ENCODE measurements at places on chromosomes 5 and 9.
A peak's percentile ranks its signal among the peaks of the same experiment; 100 is the strongest.

- no peaks in the 10 kb centered on the region for H3K4me1 ChIP-seq
- no peak for DNase-seq
- no peak overlapping the region for H3K4me3 ChIP-seq
- H3K27ac ChIP-seq: no peak overlapping the region
- H3K27me3 ChIP-seq: no peaks in the 10 kb centered on the region
- H3K36me3 ChIP-seq: no peaks in the 10 kb centered on the region
These were observed 172.4 kb downstream of the DMRT2 start for GRCh38 chr9:1222511-1222910.

DNA sequence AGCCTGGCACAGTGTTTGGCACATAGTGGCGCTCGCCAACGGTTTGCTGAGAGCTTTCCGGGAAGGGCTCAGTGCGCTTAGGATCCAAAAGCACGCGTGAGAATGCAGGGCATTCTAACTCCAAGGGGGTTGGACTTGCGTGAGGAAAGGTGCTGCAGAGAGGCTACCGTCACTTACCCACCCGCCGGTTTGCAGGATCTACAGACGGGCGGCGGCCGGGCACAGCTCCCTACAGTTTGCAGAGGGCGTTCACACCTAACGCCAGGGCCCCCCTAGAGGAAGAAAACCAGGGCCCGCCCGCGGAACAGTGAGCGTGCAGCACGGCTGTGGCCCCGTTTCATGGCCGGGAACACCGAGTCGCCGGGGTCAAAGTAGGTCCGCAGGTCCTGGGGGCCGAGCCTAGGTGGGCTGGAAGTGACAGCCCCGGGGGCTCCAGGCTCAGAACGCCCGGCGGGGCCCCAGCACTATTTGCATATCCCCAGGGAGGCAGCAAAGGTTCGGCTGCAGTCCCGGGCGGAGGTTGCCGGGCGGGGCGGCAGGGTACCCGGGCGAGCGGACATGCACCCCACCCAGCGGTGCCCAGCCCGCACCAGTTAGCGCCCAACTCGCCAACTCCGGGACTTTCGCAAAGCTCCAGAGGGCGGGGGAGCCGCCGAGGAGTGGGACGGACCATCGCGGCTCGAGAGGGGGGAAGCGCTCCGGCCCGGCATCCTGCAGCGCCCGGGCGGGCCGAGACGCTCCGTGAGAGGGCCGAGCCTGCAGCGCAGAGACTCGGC, 526 bp upstream of the GALNT10 start:
- H3K27ac ChIP-seq: peak overlapping the region; percentile 76
- H3K36me3 ChIP-seq: no peaks in the 10 kb centered on the region
- H3K4me3 ChIP-seq: peak overlapping the region; percentile 60
- no peaks in the 10 kb centered on the region for H3K27me3 ChIP-seq
- peaks cover 29% of the 10 kb centered on the region for H3K4me1 ChIP-seq
- DNase-seq: peak; percentile 86

DNA sequence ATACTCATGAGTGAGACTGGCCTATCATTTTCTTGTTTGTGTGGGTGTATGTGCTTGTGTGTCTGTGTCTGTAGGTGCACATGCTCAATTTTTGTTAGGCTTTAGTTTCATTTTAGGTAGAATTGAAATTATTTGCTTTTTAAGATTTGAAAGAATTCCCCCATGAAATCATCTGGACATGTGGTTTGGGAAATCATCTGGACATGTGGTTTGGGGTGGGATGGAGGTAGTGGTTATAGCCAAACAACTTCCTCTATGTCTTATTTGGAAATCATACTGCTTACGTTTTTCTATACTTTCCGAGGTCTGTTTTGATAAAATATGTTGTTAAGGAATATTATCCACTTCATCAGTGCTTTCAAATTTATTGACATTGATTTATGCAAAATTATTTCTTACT, 485.4 kb upstream of the CLINT1 start:
- no peak for DNase-seq
- H3K27ac ChIP-seq: no peak overlapping the region
- H3K36me3 ChIP-seq: no peaks in the 10 kb centered on the region
- no peaks in the 10 kb centered on the region for H3K27me3 ChIP-seq
- H3K4me3 ChIP-seq: no peak overlapping the region

- no peak overlapping the region for H3K27ac ChIP-seq
- no peaks in the 10 kb centered on the region for H3K27me3 ChIP-seq
- no peak for DNase-seq
- no peak overlapping the region for H3K4me3 ChIP-seq
- no peaks in the 10 kb centered on the region for H3K4me1 ChIP-seq
These were observed 7.9 kb downstream of the CYSTM1 start for GRCh38 chr5:140182803-140183367.

DNA sequence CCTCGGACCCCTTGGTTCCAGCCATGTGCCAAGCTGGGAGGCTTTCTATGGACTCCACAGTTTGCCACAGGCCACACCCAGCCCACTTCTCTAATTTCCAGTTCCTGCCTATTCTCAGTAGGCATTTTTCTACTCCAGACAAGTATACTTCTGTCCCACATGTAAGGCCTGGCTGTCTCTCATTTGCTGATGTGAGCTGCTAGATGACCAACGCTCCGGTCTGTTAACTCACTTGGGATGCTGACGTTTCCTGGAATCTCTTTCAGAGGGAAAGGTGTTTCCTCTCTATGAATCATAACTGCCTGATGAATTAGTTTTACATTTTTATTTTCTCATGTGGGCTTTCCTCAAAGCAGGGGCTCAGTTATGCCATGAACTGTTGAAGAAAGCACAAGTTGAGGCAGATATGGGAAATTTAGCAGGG, 36.3 kb downstream of the ERGIC1 start:
- DNase-seq: no peak
- no peak overlapping the region for H3K27ac ChIP-seq
- H3K27me3 ChIP-seq: no peaks in the 10 kb centered on the region
- no peaks in the 10 kb centered on the region for H3K36me3 ChIP-seq

DNA sequence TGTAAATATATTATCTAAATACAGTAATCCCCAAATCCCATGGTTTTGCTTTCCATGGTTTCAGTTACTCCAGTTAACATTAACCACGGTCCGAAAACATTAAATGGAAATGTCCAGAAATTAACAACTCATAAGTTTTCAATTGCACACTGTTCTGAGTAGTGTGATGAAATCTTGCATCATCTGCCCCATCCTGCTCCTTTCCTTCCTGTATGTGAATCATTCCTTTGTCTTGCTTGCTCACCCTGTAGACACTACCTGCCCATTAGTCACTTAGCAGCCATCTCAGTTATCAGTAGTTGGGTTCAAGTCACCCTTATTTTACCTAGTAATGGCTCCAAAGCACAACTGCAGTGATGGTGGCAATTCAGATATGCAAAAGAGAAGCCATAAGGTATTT, 1568.5 kb upstream of the WWC1 start:
- no peaks in the 10 kb centered on the region for H3K36me3 ChIP-seq
- H3K27me3 ChIP-seq: no peaks in the 10 kb centered on the region
- H3K4me1 ChIP-seq: no peaks in the 10 kb centered on the region
- no peak overlapping the region for H3K27ac ChIP-seq
- H3K4me3 ChIP-seq: no peak overlapping the region

DNA sequence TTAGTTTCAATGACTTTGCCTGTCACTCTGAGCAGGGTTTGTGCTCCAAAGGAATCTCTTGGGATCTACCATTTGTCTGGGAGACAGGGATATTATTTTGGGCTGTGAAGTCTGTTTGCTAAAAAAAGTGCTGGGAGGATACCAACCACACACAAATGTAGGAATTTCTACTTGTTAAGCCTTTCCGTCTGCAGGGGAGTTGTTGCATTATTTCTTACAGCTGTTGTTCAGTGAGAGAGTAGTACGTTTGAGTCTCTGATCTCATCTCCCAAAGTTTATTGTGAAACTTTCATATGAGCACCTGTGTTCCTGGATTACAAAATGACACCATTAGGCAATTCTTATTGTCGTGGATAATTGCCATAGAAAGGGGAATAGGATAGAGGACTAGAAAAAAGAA, 78.3 kb upstream of the SEMA6A start:
- no peak overlapping the region for H3K27ac ChIP-seq
- no peak overlapping the region for H3K4me3 ChIP-seq
- no peak for DNase-seq
- H3K4me1 ChIP-seq: no peaks in the 10 kb centered on the region

- H3K4me3 ChIP-seq: no peak overlapping the region
- no peak overlapping the region for H3K27ac ChIP-seq
- no peak for DNase-seq
- no peaks in the 10 kb centered on the region for H3K4me1 ChIP-seq
These were observed 6.0 kb downstream of the ISL1 start for GRCh38 chr5:51389288-51389576.

DNA sequence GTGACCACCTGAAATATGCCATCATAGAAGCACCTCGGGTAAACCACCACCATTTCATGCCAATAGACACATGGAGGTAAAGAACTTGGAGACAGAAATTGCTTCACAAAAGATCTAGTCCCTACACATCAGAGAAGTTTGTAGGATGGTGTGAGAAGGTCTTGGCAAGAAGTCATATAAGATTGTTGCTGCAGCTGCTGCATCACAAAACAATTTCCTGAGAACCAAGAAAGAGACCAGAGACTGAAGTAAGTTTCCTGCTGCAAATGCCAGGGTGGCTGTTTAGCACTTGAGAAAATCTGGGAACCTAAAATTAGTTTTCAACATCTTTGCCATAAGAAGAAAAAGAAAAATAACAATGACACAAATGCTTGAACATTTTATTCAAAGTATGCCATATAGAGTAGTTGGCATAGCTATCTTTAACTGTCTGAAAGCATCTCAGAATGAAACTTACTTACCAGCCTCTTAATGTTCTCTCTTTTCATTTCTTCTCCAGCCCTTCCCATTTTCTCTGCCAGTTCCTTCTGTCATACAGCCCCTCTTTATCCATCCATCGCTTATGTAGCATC, 114.3 kb downstream of the KCTD16 start:
- H3K27me3 ChIP-seq: no peaks in the 10 kb centered on the region
- H3K27ac ChIP-seq: no peak overlapping the region
- no peaks in the 10 kb centered on the region for H3K4me1 ChIP-seq
- H3K36me3 ChIP-seq: no peaks in the 10 kb centered on the region
- H3K4me3 ChIP-seq: no peak overlapping the region
- DNase-seq: no peak

DNA sequence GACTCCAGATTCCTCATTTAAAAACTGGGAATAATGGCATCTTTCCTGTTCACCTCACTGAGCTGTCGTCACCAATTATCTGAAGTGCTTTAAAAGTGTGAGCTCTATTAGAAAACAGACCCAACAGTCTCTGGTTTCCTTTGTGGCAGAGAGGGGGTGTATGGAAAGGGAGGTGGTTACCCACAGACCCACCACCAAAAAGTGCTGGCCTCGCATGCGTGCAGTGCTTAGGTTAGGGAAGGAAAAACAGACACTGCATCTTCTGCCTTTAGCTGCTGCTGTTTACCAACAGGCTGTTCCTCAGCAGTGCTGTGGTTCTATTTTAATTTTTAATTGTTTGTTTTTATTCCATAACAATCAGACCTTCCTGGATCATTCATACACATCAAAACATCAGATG, 249.6 kb downstream of the PIK3R1 start:
- DNase-seq: no peak
- peaks cover 9% of the 10 kb centered on the region for H3K4me1 ChIP-seq
- H3K36me3 ChIP-seq: no peaks in the 10 kb centered on the region
- H3K4me3 ChIP-seq: no peak overlapping the region
- H3K27me3 ChIP-seq: no peaks in the 10 kb centered on the region

DNA sequence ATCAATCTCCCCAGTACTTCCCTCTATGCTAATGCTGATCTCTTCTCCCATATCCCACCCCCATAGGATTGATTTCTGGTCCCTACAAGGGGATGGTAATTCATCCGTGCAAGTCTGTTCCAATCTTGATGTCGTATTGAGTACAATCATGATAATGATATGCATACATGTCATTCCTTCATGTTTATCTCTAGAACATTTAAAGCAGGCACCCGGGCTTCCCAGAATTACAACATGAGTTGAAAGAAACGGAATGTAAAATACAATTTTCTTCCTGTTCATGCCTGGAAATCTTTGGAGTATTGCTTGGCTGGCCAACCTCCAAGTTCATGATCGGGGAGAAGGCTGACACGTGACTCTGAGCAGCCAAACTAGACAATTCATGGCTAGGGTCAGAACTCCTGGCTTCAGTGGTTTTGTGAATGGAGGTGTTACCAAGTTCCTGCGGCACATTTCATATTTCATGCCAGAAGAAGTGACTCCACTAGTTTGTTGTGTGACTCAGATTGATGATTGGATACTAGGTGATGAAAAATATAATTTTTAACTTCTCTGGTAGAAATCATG, 66.6 kb downstream of the C9orf152 start:
- H3K27ac ChIP-seq: no peak overlapping the region
- H3K4me3 ChIP-seq: no peak overlapping the region
- H3K27me3 ChIP-seq: no peaks in the 10 kb centered on the region
- peaks cover 10% of the 10 kb centered on the region for H3K4me1 ChIP-seq

DNA sequence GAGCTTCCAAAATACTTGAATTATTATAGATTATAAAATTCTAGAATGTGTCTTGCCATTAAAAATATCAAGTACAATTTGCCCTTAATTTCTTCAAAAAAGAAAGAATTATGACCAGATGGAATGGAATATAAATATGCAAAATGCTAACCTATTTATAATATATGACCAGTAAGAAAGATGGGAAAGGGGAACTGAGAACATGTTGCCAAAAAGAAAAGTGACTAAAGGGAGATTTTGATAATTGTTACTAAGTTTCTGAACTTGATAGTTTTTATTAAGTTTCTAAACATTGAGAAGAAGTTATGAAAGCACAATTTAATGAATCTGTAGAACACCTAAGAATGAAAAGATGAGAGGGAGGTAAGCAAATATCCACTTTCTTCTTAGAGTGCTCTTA, 188.4 kb upstream of the NR4A3 start:
- H3K36me3 ChIP-seq: no peaks in the 10 kb centered on the region
- no peaks in the 10 kb centered on the region for H3K4me1 ChIP-seq
- H3K27me3 ChIP-seq: no peaks in the 10 kb centered on the region
- no peak for DNase-seq
- no peak overlapping the region for H3K27ac ChIP-seq

DNA sequence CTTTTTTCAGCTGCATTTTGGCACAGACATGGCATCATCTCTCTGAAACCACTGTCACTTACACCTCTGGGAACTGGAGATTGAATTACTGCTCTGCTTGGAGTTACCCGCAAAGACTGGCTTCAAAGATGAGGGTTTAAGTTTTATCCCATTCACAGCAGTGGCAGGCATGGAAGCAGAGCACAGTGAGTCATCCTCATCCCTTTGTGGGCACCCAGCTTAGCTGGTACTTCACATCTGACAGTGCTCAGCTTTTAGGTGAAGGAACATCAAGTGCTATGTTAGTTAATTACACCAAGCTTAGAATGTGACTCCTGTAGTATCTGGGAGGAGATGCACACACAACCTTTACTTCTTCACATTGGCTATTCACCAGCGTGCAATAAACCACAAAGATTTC, 24.8 kb upstream of the ALDH1A1 start:
- H3K36me3 ChIP-seq: no peaks in the 10 kb centered on the region
- no peak overlapping the region for H3K27ac ChIP-seq
- H3K4me3 ChIP-seq: no peak overlapping the region
- DNase-seq: no peak
- no peaks in the 10 kb centered on the region for H3K4me1 ChIP-seq

GRCh38 chr5:158194561-158194976, 335.6 kb upstream of the CLINT1 start:
- no peaks in the 10 kb centered on the region for H3K36me3 ChIP-seq
- H3K27ac ChIP-seq: no peak overlapping the region
- no peak for DNase-seq
- H3K4me1 ChIP-seq: no peaks in the 10 kb centered on the region
- H3K4me3 ChIP-seq: no peak overlapping the region
- H3K27me3 ChIP-seq: no peaks in the 10 kb centered on the region

Data from CD8-positive, alpha-beta memory T cell (primary cell).